ENCODE measurements at places on chromosomes 3 and 15.
A peak's percentile ranks its signal among the peaks of the same experiment; 100 is the strongest.

DNA sequence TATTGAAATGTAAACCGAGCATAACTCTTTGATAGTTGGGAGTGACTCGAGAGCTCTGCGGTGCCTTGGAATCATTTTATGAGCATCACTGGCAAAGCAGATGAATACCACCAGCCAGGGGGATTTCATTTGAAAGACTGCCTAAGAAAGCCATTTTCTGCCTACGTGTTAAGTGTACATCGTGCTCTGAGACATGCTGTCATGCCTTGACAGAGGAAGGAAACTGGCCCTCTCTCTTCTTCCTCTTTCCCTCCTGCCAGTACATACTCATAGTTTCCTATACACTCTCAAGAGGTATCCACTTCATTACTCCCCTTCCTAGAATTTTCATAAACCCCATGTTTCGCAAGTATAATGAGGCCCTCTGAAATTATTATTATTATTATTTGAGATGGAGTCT, 8.8 kb downstream of the BCL2A1 start:
- no peak for DNase-seq

DNA sequence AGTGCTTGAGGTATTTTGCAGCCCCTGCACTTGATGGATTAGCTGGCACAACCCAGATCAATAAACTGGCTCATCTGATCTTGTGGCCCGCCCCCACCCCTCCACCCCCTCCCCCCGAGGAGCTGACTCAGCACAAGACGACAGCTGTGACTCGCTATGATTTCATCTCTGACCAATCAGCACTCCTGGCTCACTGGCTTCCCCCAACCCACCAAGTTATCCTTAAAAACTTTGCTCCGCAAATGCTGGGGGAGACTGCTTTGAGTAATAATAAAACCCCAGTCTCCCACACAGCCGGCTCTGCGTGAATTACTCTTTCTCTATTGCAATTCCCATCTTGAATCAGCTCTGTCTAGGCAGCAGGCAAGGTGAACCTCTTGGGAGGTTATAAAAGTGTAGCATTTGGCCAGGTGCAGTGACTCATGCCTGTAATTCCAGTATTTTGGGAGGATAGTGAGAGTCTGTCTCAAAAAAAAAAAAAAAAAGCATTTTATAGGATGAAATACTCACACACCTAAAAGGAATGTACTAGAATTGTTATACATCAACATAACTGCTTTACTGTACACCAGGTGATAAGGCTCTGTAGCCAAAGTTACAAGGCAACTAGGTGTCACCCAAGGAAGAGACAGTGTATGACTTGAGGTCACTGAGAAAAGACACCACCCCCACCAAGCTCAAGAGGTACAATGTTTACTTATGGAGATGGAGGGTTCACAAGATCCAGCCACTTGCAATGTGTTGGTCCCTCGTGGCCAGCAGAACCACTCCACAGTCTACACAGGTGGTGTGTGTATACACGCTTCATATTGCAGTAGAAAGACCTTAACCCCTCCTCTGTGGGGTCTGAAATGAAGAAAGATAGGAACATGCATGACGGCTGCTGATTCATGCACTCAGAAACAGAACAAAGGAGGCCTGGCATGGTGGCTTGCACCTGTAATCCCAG, 8.6 kb downstream of the ZNF445 start:
- DNase-seq, result no peak

GRCh38 chr3:174097686-174098085, 700.1 kb downstream of the NLGN1 start:
- DNase-seq, result no peak

DNA sequence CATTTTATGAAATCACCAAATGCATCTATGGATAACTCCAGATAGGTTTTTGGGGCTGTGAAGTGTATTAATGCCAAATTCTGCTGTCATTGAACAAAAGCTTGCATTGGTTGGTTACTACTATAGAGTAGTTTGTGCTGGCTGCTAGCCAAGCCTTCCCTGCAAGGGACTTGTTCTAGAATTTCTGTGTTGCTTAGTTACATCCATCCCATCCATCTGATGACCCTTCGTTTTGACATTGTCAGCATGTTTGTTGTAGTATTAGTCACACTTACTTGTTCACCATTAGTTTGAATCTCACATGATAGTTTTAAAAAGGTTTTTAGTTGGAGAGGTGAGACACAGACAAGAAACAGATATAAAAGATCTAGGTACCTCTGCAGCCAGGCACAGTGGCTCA, 7.0 kb upstream of the NIPA2 start:
- no peak for DNase-seq

GRCh38 chr3:9099702-9100512, 136.6 kb upstream of the RAD18 start:
- DNase-seq, result no peak

DNA sequence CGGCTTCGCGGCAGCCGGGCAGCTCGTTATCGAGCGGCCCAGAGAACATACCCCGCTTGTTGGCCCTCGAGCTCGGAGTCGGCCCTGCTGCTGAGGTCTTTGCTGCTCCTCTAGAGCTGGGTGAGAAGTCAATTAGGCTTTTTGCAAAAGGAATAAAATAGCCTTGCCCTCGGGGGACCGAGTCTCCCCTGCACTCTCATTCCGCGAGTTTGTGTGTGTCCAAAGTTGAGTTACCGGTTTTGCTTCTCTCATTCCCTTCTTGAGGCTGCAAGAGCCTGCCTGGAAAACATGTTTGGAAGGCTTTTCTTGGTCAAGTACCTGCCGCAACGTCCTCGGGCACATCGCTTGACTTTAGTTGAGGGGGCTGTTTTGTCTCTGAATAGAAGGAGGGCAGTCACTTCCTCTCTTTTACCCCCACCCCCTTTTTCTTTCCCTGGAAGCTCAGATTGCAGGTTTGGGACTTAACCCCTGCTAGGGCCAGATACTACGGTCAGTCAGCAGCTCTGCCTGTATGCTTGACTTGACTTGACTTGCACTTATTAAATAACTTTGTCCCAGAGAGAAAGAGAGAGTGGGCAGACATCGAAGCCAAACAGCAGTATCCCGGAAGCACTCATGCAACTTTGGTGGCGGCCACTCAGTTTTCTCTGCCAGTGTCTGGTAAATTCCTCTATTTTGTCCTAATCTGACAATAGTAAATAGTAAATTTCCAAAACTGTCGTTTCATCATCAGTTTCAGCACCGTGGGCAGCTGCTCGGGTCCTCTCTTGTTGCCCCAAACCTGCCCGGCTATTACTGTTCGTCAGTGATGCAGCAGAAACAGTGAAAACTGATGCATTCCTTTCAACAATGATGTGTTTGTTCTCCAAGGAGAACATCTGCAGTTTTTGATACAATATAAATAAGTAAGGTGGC, 609 bp downstream of the RNF13 start:
- peak; percentile 1 for DNase-seq

DNA sequence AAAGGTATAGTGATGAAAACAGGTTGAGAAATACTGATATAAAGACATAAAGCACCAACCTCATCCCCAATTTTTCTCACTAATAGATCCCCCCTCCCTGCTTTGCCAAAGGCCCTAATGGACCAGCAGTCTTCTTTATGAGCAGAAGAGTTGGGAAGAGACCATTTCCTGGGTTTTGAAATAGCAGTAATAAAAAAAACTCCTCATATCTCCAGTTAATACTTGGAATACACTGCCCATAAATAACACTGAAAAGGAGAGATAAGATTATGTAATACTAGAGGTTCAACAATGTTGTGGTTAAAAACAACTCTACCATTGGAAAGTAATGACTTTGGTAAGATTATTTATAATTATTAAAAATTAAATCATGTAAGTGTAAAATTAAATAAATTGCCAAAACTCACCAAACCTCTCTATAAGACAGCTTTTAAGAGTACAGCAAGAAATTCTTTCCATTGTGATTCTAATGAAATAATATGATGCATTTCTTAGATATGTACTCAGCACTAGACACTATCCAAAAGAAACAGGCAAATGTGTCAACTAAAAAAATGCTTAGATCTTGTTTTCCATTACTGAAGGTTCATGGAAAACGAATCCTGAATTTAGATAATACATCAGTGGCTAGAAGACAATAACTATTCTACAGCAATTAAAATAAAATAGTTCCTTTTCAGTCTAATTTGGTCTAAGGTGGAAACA, 88.2 kb downstream of the FAIM start:
- DNase-seq, result no peak

DNA sequence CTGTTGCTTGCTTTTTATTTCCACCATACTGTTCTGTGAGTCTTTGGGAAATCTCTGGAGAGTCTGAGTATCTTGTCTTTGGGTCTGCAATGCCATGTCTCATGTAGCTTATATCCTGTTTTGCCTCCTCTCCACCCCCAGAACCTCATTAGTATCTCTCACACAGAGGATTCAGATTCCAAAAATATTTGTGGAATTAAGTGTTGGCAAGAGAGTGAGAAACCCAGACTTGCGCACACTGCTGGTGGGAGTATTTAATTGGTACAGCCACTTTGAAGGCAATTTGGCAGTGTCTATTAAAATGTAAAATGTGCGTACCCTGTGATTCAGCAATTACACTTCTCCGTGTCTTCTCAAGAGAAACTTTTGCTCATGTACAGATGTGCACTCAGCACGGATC, 68.6 kb downstream of the ZNF621 start:
- DNase-seq, result no peak

DNA sequence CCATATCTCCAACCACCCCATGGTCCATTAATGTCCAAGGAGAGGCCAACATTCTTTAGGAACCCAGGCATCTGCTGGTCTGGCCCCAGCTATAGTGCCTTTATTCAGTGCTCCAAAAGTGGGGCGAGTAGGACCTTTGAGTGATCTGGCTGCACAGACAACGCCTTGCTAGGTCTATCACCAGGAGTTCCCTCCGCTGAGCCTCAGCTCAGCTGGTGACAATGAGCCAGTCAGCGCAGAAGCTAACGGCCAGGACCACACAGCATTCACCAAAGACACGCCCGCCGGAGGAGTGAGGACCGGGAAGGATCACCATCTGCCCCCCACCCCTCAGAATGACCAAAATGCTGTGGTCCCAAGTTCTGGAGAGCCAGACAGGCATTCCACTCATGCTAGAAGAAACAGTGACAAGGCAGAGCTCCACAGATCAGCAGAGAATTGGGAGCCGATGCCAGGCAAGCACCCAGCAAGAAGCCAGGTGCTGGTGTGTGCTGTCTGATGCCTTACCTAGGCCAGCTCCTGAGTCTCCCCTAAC, 19.0 kb downstream of the TBC1D2B start:
- no peak for DNase-seq

DNA sequence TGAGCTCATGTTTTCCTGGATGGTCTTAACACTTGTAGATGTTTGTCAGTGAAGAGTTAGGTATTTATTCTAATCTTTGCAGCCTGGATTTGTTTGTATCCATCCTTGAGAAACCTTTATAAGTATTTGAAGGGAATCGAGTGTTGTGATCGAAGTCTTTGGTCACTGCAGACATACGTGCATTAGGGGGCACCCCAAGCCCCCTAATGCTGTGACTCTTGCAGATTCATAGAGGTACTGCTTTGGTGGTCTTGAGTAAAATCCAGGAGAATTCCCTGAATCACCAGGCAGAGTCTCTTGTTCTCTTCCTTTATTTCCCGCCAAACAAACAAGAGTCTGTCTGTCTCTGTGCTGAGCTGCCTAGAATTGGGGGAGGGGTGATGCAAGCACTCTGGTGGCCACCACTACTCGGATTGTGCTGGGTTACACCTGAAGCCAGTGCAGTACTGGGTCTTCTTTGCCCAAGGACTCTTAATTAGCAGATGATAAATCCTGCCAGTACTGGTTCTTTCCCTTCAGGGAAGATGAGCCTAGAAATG, 170.5 kb upstream of the POU1F1 start:
- no peak for DNase-seq

DNA sequence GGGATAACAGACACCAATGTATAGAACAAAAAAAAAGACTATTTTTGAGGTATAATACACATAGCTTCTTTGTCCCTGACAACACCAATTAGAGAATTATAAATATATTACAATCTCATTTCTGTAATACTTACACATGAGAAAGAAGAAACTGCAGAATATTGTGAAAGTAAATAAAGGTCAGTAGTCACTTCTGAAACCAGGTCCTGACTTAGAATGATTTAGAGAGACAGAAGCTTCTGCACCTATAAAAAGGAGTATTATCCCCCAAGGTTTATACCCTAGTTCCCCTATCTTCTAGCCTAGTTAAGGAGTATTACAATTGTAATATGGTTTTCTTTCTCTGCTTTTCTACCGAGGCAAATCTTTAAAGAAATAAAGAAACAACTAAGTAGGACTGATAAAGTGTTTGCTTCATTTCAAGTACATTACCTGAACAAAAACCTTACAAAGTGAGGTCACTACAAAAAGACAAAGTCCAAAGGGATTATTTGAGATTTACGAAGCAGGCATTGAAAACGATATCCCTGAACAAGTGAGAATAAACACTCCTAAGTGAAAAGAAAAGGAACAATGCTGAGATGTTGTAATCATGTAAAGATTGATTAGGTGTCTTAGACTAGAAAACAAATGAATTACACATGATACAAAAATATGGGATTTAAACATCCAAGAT, 103.0 kb downstream of the GBE1 start:
- no peak for DNase-seq

- DNase-seq, result no peak
Measured at GRCh38 chr3:111080413-111080812, 8.8 kb downstream of the NECTIN3 start.

DNA sequence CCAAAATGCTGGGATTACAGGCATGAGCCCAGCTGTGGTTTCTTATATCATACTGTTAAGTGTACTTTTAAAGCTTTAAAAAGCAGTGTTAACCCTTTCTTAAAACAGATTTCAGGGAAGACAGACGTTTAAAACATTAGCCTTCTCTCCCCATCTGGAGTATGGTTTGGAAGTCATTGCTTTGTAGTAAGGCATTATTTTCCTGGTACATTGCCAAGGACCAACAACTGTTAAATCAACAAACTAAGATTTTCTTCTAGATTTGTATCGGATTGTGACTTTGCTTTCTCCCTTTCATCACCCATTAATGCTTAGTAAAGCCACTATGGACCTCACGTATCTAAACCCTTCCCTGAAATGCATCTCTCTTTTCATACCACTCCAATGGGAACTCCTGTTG, 50.5 kb downstream of the UBE2E1 start:
- no peak for DNase-seq

- no peak for DNase-seq
Measured at GRCh38 chr3:38601956-38602550, 47.4 kb downstream of the SCN5A start.

GRCh38 chr3:107710851-107711250, 188.1 kb downstream of the BBX start:
- no peak for DNase-seq

- no peak for DNase-seq
Measured at GRCh38 chr15:96070636-96071035, 259.9 kb upstream of the NR2F2 start.

All from CD4-positive, alpha-beta T cell treated with Interleukin-6 at 100 ng/mL for 8 hours (primary cell).